Ascending aorta (tissue), 2 donors: ENCODE measurements at places on chromosomes 12 and 14.
A peak's percentile ranks its signal among the peaks of the same experiment; 100 is the strongest.

GRCh38 chr14:73816393-73816816 is 35.2 kb upstream of the PTGR2 start:
- H3K4me1 ChIP-seq = no peaks in the 10 kb centered on the region
- H3K4me3 ChIP-seq = no peak overlapping the region
- DNase-seq = no peak
- H3K36me3 ChIP-seq = no peaks in the 10 kb centered on the region
- H3K27me3 ChIP-seq = no peaks in the 10 kb centered on the region
- no peak overlapping the region for H3K27ac ChIP-seq

DNA sequence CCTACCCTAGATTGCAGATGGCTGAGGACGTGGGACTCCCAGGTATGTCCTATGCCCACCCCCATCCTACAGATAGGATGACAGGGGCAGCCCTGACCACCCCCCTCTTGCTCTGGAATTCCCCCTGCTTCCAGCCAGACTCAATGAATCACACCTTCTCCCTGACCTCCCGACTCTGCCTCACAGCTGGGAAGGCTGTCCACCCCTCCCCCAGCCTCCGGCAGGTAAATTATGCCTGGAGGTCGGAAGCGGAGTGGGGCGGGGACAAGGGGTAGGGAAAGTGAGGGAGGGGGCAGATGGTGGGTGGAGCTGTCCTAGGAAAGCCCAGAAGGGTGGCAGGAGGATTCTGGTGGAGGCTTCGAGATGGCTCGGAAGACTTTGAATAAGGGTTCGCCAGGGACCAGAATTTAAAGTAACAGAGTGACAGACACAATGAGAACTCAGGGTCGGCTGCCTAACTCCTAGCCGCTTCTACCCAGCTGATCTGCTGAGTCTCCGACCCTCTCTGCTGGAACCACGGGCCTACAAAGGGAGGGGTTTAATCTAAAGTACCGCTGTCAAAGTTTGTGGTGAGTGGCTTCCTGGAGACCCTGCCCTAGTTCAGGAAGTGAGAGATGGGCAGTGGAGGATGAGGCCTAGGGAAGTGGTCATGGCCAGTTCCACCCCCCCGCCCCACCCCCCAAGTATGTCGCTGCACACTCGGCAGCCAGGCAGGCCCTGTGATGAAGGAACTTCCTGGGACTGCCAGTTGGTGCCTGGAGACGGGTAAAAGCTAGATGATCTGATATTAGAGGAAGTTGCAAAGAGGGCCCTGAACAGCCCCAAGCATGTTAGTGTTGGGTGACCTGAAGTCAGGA is 4.2 kb downstream of the PLEKHG3 start:
- peak overlapping the region; percentile 95 for H3K27ac ChIP-seq
- H3K4me1 ChIP-seq = peaks cover 50% of the 10 kb centered on the region

GRCh38 chr14:60183138-60183537 is 17.9 kb upstream of the DHRS7 start:
- H3K4me1 ChIP-seq = no peaks in the 10 kb centered on the region
- H3K4me3 ChIP-seq = no peak overlapping the region
- H3K36me3 ChIP-seq = no peaks in the 10 kb centered on the region
- no peak overlapping the region for H3K27ac ChIP-seq
- no peak for DNase-seq

DNA sequence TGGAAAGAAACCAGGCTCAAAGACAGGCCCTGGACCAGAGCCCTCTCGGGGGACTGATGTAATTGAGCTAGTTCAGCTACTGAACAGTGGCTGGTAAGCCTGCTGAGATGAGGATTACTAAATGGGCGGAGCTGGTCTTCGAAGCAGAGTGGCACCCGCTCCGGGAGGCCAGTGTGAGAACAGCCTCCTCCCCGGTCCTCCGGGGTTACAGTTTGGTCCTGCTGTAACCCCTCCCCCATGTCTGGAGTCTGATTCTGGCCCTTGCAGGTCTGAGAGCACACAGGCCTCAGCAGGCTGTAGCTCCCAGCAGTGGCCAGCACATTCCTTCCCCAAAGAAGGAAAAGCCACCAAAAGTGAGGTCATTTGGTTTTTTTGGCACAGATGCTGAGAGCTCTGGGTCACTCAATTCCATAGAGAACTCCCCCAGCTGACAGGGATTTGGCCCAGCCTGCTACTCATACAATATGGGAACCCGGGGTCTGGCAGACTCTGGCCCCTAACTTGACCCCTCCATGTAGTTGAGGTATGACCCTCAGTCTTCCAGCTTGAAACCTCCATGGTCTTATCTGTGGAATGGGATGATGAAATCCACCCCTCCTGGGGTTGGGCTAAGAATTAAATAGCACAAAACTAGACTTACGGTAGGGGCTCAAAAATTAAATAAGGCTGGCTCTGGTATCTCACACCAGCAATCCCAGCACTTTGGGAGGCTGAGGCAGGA is 39.0 kb downstream of the ACTN1 start:
- H3K4me3 ChIP-seq = peak overlapping the region; percentile 47
- no peaks in the 10 kb centered on the region for H3K36me3 ChIP-seq
- peak overlapping the region; percentile 93 for H3K27ac ChIP-seq
- H3K4me1 ChIP-seq = peaks cover 62% of the 10 kb centered on the region

DNA sequence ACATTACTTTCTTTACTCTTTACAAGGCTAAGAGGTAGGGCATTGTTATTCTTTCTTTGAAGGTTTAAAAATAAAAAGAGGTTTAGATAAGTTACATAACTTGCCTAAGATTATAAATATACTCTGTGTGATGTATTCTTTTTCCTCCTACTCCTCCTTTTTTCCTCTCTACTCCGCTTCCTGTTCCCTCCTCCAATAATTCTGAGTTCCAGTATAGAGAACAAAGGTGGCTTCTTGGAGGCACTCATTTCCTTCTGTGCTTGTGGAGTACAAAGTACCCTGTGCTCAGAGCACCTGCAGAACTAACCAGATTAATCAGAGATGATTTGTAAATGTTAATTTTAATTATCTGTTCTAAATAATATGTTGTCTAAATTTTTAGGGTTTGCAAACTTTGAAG is 11.3 kb downstream of the LRRC9 start:
- no peak overlapping the region for H3K27ac ChIP-seq
- no peak overlapping the region for H3K4me3 ChIP-seq
- DNase-seq = no peak
- no peaks in the 10 kb centered on the region for H3K36me3 ChIP-seq
- H3K27me3 ChIP-seq = no peaks in the 10 kb centered on the region

- H3K27me3 ChIP-seq = no peaks in the 10 kb centered on the region
- no peak for DNase-seq
- no peaks in the 10 kb centered on the region for H3K4me1 ChIP-seq
- H3K4me3 ChIP-seq = no peak overlapping the region
Measured at GRCh38 chr12:104165801-104166200, 27.8 kb upstream of the NFYB start.

DNA sequence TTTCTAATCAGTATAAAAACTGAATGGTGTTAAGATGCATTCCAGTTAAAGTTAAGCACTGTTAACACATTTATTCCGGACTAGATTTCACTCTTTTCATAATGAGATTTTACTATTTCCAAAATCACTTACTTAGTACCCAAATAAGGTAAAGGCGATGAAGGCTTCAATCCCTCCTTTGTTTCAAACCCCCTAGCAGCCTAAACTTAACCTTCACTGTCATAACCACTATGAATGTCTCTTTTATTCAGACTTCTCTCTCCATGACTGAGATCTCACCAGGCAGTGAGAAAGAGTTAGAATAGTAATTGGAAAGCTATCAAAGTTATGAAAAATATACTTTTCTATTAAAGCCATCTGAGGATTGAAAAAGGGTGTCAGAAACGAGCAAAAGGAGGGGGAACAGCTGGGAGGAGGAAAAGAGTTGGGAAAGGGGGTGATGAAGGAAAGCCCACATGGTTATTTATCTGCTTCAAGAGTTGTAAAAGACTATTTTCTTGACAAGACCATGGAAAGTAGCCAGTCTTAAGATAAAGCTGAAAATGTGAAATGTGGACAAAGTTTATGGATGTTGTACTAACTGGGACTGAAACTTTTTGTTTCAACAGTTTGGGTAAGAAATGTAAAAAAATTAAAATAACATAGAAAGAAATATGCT is 11.7 kb downstream of the EPS8 start:
- DNase-seq = no peak
- H3K36me3 ChIP-seq = no peaks in the 10 kb centered on the region
- H3K4me3 ChIP-seq = no peak overlapping the region
- no peaks in the 10 kb centered on the region for H3K27me3 ChIP-seq

DNA sequence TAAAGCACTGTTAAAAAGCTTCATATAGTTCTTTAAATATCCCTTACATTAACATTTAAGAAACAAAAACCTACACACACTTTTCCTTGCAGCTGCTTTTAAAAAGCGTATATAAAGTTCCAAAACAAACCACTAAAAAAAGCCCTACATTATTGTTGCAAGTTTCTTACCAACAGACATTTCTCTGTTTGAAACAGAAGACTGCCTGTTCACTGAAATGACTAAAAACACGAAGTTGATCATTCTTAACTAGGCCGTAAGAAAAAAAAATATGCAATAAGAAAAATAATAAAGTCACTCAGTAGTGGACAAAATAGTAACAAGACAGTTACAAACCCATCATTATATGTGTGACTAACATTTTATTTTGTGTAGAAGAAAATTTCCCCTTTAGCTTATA is 37.3 kb downstream of the KIF21A start:
- no peak overlapping the region for H3K4me3 ChIP-seq
- H3K27me3 ChIP-seq = no peaks in the 10 kb centered on the region
- H3K36me3 ChIP-seq = no peaks in the 10 kb centered on the region
- no peak overlapping the region for H3K27ac ChIP-seq
- no peak for DNase-seq
- no peaks in the 10 kb centered on the region for H3K4me1 ChIP-seq

- H3K36me3 ChIP-seq = no peaks in the 10 kb centered on the region
- no peaks in the 10 kb centered on the region for H3K4me1 ChIP-seq
- no peak overlapping the region for H3K4me3 ChIP-seq
Measured at GRCh38 chr14:58864751-58865513, 227.2 kb downstream of the DACT1 start.

GRCh38 chr12:109996483-109996853 is 300 bp upstream of the GIT2 start:
- H3K4me3 ChIP-seq = peak overlapping the region; percentile 98
- peaks cover 18% of the 10 kb centered on the region for H3K4me1 ChIP-seq
- H3K27ac ChIP-seq = peak overlapping the region; percentile 77
- no peaks in the 10 kb centered on the region for H3K36me3 ChIP-seq
- no peak for DNase-seq

DNA sequence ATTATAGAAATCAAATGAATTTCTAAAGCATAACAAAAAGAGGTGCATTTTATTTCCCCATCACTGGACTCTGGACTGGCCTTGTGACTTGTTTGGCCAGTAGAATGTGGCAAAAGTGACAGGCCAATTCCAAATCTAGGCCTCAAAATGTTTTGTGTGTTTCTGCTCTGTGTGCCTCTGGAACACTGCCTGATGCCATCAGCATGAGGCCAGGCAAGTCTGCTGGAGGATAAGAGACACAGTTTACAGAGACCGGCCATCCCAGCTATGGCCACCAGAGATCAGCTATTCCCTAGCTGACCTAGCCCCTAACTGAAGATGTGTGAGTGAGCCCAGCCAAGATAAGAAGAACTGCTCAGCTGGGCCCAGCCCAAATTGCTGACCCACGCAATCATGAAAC is 32.9 kb downstream of the ASCL1 start:
- DNase-seq = no peak
- no peak overlapping the region for H3K27ac ChIP-seq
- no peaks in the 10 kb centered on the region for H3K36me3 ChIP-seq
- H3K27me3 ChIP-seq = no peaks in the 10 kb centered on the region
- no peaks in the 10 kb centered on the region for H3K4me1 ChIP-seq

DNA sequence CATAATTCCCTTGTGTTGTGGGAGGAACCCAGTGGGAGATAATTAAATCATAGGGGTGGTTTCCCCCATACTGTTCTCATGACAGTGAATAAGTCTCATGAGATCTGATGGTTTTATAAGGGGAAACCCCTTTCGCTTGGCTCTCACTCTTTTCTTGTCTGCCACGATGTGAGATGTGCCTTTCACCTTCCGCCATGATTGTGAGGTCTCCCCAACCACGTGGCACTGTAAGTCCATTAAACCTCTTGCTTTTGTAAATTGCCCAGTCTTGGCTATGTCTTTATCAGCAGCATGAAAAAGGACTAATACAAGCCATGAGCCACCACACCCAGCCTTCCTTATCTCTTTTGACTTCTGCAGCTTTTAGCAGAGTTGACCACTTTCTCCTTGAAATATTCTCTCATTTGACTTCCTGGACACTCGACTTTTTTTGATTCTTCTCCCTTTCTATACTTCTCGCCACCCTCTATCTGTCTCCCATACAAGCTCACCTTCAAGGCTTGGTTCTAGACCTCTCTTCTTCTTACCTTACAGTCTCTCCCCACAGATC is 2.3 kb downstream of the MTERF2 start:
- no peak overlapping the region for H3K4me3 ChIP-seq
- H3K4me1 ChIP-seq = peaks cover 22% of the 10 kb centered on the region
- no peaks in the 10 kb centered on the region for H3K36me3 ChIP-seq
- DNase-seq = no peak

DNA sequence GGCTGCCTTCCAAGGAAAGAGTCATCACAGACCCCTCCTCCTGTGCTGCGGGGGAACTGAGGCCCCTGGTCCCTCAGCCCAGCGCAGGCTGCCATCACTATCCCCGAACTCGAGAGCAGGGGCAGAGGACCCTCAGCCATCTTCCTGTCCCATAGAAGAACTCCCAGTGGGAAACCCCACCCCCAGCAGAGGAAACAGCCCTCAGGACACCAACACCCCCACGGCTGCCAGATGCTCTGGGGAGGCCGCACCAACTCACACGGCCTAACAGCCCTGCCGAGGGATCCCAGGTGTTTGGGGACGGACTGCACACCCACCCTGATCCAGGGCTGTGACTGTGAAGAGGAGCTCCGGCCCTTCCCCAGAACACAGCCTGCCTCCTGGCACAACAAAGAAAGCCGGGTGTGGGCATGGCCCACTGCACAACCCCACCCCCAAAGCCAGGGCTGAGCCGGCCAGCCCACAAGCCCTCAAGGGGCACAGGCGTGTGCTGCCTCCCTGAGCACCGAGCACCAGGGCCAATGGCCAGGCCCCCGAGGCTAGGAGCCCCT is 16.3 kb upstream of the C14orf180 start:
- H3K27me3 ChIP-seq = no peaks in the 10 kb centered on the region
- no peaks in the 10 kb centered on the region for H3K36me3 ChIP-seq
- H3K27ac ChIP-seq = no peak overlapping the region
- DNase-seq = no peak
- H3K4me3 ChIP-seq = no peak overlapping the region
